Right ventricle myocardium superior (tissue), 1 donor: ENCODE measurements at places on chromosomes 1 and 21.
A peak's percentile ranks its signal among the peaks of the same experiment; 100 is the strongest.

DNA sequence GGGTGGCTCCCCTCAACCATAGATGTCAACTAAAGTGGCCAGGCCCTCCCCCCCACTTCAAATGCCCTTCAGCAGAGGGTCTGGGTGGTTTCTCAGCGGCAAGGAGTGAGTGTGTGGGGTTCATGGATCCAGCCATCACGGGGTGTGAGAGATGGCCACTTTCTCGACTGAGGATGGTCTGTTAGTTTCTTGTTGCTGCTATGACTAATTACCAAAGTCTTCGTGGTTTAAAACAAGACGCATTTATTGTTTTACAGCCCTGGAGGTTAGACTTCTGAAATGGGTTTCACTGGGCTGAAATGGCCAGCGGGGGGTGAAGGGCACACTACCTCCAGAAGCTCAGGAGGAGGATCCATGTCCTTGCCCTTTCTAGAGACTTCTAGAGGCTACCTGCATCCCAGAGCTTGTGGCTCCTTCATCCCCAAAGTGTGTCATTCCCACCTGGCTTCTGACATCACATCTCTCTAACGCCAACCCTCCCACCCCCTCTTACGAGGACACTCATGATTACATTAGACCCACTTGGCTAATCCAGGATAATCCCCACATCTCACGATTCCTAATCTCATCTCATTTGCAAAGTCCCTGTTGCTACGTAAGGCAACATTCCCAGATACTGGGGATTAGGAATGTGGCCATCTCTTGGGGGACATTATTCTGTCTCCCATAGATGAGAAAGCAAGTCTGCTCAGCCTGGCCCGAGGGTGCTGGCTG lies 53.0 kb downstream of the EPHB2 start:
- no peak for DNase-seq

DNA sequence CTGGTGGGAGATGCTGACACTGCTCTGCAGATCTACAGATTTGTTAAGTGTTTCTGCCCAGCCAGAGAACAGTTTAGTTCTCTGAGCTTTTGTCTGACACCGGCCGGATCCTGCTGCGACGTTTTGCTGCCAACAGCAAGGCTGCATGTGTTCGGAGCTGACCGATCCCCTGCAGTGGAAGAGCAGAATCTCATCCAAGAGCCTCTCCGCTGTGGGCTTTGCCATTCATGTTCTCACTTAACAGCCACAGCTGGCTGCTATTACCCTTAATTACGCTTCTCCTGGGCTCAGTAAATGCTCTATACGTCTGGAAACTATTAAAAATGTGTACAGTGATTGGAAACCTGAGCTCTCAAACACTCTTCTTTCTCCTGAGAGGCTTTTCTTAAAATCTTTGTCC lies 105.3 kb downstream of the BCAR3 start:
- DNase-seq: peak; percentile 64

GRCh38 chr1:153770797-153771196 lies 4.4 kb upstream of the SLC27A3 start:
- DNase-seq: no peak

GRCh38 chr1:89451011-89451410 lies 73.6 kb upstream of the LRRC8B start:
- no peak for DNase-seq

GRCh38 chr1:196890668-196891067 lies 2.8 kb downstream of the CFHR4 start:
- no peak for DNase-seq

- DNase-seq: no peak
Measured at GRCh38 chr1:233940908-233941307, 36.4 kb downstream of the SLC35F3 start.

GRCh38 chr1:216903382-216903740 lies 180.1 kb upstream of the ESRRG start:
- no peak for DNase-seq

- peak; percentile 43 for DNase-seq
Measured at GRCh38 chr21:44854664-44855446, 18.6 kb downstream of the PTTG1IP start.

DNA sequence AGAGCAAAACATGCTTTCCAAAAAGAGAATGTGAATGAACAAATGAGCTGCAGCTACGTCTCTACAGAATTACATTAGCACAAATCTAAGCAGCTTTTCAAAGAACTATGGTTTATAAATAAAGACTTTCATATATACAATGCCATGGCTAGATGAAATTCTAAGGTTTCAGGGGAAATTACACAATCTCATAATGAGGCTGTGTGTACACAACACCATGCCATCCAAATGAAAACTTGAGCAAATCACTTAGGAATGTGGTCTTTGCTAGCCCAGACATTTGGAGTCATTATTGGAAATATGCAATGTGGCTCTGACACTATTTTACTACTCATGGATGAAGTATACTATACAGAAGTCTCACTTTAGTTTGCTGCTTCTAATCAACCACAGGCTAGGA lies 37.5 kb downstream of the SPAG17 start:
- DNase-seq: no peak

- DNase-seq: no peak
Measured at GRCh38 chr1:116228511-116228910, 117.3 kb downstream of the MAB21L3 start.

GRCh38 chr1:237570530-237570929 lies 320.2 kb downstream of the ZP4 start:
- no peak for DNase-seq

DNA sequence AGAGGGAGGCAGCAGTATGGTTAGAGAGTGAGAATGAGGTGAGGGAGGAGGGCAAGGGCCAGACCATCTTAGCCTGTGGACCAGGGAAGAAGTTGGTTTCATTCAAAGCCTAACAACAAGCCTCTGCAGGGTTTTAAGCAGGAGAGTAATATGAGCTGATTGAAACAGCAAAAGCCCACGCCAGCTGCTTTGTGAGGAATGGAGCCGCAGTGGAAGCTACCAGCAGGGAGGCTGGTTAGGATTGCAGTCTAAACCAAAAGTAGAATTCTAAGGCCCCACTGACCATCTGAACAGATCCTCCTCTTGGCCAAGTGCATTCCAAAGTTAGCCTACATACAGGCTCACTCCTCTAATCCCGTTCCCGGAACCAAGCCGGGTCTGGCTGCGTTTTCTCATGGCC lies 44.8 kb downstream of the OLFML3 start:
- no peak for DNase-seq

DNA sequence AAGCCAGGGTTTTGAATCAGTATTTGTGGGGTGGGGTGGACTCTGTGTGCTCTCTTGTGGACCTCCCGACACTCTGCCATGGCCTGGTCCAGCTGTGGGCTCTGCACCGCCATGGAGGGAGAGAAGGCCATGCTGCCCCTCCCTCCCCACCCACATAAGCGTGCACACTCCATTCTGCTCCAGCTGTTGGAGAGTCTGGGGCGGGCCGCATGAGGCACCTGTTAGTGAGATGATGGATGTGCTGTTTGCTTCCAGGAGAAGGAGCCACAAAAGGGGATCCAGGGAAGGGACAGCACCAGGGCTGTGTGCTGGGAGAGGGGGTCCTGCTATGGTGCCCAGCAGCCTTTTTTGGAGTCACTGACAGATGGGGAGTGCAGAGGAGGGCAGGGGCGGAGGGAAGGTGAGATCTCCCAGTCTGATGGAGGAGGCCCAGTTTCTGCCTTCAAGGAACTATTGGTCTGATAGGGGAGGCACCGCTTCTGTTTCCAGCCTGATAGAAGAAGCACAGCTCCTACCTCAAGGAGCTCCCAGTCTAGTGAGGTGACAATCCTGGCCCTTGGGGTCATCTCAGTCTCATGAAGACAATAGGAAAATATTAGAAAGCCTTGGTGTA lies 101.5 kb downstream of the ACTL8 start:
- DNase-seq: no peak

GRCh38 chr1:49199564-49199963 lies 422.9 kb upstream of the BEND5 start:
- no peak for DNase-seq

DNA sequence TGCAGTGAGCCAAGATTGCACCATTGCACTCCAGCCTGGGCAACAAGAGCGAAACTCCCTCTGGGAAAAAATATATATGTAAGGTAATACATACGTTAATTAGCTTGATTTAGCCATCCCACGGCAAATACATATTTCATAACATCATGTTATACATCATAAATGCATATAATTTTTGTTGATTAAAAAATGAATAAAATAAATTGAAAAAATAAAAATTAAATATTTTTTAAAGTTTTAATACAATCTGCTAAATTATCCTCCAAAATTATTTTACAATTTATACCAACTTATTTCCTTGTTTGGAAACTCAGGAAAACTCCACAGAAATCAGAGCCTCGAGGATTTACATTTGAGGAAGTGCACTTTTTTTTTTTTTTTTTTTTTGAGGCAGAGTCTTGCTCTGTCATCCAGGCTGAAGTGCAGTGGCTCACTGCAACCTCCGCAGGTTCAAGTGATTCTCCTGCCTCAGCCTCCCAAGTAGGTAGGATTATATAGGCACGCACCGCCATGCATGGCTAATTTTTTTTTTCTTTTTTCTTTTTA lies 12.6 kb upstream of the IPO9 start:
- no peak for DNase-seq
